Fibroblast of skin of right biceps (primary cell): ENCODE measurements at places on chromosomes 7 and 10.

DNA sequence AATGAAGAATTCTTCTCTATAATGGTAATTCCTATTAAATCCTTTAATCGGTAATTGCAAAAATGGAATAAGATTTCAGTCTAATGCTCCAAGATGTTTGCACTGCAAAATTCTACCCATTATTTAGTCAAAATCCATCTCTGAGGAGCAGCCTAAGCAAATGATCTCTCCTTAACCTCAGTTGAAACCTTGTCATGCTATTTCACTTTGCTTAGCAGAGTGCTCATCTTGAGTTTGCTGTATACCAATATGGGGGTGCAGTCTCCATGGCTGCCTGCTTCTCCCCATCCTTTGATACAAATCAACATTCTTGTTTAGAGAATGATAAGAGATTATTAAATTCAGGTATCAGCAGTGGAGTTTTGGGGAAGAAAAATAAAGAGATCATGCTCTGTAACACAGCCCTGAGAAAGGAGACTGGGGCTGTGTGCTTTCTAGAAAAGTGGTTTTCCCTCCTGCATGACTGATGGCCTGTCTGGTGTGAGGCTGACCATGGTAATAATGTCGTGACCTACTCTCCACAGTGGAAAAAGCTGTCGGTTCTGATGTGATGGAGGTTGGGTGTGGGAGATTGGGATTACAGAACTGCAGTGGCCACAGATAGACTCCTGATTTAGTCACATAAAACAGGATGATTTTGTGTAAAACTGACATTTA lies 982.1 kb downstream of the NRG3 start:
- DNase-seq: no peak

DNA sequence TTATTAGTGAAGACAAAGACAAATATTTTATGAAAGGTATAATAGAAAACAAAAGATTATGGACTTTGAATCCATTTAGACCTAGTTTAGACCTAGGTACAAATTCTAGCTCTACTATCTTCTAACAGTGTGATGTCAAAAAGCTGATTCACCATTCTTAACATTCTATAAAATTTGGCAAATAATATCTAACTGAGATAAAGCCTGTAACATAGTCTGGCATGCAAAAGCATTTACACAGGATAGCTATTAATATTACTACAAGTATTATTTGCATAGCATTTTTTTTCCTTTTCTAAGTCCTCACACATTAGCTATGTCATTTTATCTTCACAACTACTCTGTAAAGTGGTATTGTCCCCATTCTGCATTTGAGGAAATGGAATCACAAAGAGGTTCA lies 179.6 kb upstream of the LRRTM3 start:
- DNase-seq: peak; percentile 58

DNA sequence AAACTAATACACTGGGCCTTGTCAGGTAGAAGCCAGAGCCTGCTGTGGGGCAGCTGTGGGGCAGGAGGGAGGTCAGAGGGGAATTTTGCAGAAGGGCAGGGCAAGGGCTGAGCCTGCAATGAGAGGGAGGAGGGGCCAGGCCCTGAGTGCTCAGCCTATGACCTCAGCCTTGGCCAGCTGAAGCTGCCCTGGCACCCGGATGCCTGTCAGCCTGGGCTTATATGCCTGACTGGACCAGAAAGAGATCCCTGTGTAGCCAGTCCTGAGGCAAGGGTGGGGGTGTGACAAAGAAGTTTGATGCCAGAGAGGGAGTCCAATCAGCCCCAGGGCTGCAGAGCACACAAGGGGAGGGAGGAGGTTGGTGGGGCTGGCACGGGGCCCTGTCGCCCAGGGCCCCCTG lies 22.3 kb upstream of the PRRT4 start:
- DNase-seq: no peak

DNA sequence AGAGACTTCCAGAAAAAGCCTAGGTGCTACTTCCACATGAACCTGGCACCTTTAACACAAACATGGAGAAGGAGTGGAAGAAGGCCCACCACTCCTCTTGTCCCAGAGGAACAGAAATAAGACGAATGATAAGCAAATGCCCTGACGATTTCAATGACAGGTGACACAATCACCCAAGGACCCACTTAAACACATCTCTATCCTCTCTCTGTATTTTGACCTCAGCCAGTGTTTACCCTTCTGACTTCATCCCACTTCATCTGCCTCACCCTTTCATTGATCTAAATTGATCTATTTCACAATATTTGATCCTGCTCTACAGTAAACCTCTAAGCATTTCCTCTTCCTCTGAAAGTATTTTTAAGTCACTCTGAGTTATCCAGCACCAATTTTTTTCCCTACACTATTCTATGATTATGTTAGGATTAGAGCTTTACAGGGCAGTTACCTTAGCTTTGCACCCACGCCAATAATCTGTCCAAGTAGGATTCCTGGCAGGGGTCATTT lies 9.1 kb downstream of the GOT1 start:
- no peak for DNase-seq

- DNase-seq: no peak
These were observed 383.0 kb downstream of the HPSE2 start for GRCh38 chr10:98852686-98853085.

- DNase-seq: no peak
These were observed 379.7 kb downstream of the RPS24 start for GRCh38 chr10:78413076-78414055.
